Adipocyte (in vitro differentiated cells): ENCODE measurements at places on chromosomes 3 and 15.

DNA sequence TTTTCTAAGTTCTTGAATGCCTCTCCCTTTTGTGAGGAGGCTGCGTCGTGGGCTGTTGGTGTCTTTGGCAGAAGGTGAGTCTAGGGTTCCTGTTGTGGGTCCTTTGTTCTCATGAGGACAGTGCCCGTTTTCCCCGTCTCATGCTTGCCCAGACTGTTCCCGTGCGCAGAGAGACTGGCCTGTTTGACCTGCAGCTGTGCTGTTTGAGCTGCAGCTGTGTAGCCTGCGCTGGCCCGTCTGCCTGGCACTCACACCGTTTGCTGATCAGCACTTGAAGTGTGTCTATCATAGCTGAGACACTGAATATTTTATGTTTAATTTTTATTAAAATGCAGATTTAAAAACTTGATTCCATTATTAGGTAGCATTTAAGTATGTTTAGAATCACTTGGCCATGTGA lies 9.9 kb downstream of the GOLGA6L2 start:
- no peak for DNase-seq

GRCh38 chr3:103025880-103026279 lies 591.1 kb downstream of the ZPLD1 start:
- DNase-seq = no peak

- DNase-seq = no peak
Measured at GRCh38 chr3:126464494-126464893, 11.2 kb downstream of the ZXDC start.

GRCh38 chr15:73608941-73609340 lies 24.2 kb downstream of the NPTN start:
- DNase-seq = peak; percentile 69

DNA sequence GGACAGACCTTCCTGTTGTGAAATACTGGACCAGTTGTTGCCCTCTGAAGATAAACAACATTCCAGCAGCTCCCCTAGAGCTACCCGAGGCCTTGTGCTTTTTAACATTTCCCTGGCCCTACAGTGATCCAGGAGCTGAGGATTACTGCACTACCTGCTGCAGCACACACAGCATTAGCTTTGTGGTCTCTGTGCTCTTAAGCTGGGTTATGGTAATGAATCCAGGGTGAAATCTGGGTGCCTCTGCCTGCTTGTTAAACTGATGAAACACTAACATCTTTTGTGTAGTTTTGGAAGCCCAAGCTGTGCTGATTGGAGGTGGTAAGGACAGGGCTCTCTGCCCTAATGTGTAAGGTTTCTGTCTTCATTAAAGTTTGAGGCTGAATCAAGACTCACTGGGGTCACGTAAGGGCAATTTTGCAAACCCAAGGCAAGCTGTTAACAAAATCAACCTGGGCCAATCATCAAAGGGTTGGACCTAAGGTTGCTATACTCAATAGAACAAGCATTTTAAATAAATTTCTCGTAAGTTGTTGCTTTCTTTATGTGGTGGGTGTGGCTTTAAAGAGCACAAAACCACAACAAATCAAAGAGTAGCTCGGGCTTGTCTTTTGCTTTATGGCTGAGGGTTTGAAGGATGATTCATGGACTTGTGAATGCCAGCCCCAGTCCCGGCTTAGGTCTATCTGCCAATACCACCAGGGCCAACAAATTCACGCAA lies 183.9 kb downstream of the TPRG1 start:
- DNase-seq = peak; percentile 75

GRCh38 chr3:195809291-195809785 lies 2.4 kb downstream of the MUC4 start:
- no peak for DNase-seq

DNA sequence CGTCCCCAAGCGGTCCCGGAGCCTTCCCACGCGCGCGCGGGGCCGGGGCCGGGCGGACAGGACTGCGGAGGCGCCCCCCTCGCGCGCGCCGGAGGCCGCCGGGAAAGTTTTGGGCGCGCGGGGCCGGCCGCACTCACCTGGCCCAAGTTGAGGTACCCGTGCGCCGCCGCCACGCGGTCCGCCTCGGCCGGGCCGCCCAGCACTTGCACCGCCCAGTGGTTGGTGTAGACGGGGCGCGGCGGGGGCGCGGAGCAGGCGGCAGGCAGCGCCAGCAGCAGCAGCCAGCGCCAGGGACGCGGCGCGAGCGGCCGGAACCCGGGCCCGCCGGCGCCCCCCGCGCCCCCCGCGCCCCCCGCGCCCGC lies 289 bp downstream of the PCSK6 start:
- peak; percentile 9 for DNase-seq

DNA sequence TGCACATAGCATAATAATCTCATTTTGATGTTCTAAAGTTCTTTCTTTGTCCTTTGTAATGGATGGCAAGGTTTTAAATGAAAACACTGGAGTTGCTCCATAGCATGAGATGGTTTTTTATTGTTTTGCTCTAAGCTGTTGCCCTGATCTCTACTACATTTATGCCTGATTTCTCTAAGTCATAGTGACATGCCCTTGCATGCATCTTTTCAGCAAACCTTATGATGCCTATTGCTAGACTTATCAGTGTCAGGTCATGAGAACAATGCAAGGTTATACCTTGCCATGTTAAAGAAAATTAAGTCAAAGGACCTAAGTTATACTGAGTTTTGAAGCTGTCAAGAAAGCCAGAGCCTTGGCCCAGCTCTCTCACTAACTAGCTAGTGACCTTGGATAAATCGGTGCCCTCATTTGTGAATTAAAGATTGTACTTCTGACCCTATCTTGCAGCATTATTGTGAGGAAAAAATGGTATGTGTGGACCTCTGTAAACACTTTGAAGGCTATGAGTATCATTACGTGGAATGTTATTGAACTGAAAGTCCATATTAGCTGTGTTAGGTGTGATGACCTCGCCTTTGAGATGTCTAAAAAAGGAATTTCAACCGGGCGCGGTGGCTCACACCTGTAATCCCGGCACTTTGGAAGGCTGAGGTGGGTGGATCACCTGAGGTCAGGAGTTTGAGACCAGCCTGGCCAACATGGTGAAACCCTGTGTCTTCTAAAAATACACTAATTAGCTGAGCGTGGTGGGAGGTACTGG lies 256.4 kb upstream of the UBE2E1 start:
- DNase-seq = no peak

DNA sequence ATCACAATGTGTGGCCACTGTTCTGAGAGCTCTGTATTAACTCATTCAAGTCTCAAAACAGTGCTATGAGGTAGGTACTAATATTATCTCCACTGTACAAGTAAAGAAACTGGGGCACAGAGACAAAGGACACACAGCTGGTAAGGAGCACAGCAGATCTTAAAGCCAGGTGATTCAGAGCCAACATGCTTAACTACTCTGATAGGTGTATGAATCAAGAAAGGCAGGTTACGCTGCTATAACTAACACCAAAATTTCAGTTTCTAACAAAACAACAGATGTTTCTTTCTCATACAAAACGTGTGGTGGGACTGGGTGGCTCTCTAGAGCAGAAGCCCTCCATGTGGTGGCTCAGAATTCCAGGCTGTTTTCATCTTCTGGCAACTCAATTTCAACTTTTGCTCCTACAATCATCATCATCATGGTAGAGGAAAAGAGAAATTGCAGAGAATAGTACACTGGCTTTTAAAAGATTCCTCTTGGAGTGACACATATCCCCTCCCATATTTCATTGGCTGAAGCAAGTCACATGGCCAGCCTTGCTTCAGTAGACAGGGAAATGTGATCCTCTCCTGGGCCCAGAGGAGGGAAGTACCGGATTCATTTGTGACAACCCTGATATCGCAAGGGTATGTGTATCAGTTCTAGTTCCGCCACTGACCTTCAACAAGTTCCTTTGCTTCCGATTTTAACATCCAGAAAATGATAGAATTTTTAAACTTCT lies 126.2 kb upstream of the PTX3 start:
- no peak for DNase-seq

- no peak for DNase-seq
Measured at GRCh38 chr3:178159691-178160220, 376.5 kb upstream of the KCNMB2 start.

DNA sequence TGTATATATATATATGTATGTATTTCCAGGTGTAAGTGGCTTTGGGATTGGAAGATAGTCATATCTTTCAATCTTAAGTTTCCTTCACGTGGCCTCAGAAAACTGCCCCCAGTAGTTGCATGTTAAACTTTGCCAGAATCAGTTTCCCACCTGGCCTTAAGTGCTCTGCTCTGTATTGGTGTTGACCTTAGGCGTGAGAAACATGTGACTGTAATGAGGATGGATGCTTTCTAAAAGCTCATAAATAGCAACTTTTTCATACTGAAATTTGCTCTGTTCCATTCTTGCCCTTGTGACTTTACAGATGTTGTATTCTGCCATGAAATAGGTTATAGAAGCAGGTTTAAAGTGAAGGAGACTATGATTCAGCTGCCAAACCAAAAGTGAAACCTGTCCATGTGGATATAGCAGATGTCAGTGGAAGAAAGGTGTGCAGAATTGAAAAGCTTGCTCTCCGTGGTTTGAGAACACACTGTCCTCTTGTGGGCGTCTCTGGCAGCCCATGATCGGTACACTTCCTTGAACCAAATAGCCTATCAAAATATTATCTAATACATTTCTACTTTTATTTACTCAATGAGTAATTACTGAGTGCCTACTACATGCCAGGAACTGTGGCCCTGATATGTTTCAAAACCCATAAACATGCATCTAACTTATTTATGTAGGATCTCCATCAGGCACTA lies 15.8 kb downstream of the SCG5 start:
- DNase-seq = no peak

- DNase-seq = peak; percentile 63
Measured at GRCh38 chr15:82178061-82178460, 84.5 kb downstream of the EFL1 start.

- no peak for DNase-seq
Measured at GRCh38 chr15:45117308-45118130, 3.4 kb downstream of the DUOXA2 start.

- no peak for DNase-seq
Measured at GRCh38 chr15:74868059-74868458, 5.1 kb downstream of the SCAMP2 start.

GRCh38 chr3:88626456-88627120 lies 476.8 kb downstream of the C3orf38 start:
- no peak for DNase-seq

DNA sequence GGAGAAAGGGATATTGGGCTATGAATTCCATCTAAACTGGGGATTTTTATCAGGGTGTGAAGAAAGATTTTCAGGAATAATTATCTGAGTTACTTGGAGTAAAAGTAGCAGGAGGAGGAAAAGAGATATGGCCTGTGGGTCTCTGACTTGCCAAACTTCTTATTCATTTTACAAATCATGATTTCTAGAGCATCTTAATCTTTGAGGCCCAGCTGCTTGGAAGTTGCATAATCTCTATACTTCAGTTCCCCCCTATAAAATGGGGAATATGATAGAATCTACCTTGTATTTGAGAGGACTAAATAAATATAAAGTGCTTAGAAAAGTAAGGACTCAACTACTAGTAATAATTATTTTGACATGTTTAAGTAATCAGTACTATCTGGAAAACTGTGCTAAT lies 11.0 kb upstream of the GABPB1 start:
- no peak for DNase-seq

DNA sequence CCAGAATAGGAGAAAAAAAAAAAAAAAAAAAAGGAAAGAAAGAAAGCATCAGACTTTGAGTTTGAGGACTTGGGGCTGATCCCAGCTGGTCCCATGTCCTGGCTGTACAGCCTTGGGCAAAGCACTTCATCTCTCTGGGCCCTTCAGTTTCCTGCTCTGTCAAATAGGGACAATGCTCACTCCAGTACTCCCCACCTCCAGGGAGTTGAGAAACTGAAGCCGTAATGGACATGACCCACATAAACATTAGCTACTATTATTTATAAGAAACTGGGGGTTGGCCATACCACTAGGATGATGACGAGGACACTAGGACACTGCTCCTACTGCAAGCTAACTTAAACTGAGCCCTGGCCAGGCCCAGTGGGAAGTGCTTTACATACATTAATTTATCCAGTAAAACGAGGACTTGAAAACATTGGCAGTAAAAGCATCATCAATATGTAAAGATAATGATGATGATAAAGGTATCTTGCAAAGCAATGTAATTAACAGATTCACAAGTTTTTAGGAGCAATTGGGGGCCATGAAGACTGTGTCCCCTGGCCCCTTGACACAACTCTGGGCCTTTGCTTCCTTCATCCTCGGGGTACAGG lies 22.9 kb upstream of the SMAD6 start:
- no peak for DNase-seq

DNA sequence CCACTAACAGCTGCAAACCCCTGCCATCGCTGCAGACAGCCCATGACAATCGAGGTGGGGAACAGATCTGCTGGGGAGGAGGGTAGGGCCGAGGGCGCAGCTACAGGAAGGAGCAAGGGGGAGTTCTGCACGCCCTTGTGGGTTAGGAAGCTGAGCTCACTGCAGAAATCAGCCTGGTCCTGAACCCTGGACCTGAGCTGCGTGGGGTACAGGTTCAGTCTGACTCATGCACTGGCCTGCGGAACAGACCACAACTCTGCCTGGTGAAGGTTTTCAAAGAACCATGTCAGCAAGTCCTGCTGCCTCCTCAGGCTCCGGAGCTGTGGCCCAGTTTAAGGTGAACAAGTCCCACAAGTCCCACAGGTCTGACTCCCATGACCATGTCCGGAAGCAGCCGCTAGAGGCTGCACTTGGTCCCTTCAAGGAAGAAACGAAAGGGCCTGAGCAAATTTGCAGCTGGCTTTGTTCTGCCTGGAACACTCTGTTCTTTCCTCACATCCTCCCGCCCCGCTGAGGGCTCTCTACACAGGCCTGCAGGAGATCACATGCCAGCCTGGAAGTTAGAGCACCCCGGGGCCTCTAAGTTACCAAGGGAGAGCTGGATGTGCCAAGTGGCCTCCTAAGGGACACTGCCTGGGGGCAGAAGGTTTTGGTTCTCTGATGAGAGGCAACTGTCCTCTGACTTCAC lies 49.4 kb upstream of the AKAP13 start:
- DNase-seq = peak; percentile 98

DNA sequence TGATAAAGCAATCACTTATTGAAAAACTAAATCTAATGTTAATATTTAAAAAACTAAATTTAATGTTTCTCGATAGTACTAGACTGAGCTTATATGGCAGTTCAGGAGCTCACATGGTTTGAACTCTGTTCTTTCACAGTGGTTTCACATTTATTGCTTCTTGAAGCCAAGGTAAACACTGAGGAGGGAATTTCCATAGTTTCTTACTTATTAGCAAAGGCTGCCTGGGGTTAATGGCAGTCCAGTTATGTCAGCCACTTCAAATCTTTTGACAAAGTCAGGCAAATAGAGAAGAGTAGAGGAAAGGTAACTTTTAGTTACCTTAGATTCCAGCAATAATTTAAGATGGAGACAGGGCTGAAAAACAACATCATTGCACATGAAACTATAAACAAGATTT lies 831.5 kb downstream of the ROBO2 start:
- DNase-seq = no peak

GRCh38 chr3:23162934-23163333 lies 40.2 kb upstream of the UBE2E2 start:
- DNase-seq = no peak

- no peak for DNase-seq
Measured at GRCh38 chr3:107092121-107092520, 285.1 kb upstream of the CCDC54 start.

DNA sequence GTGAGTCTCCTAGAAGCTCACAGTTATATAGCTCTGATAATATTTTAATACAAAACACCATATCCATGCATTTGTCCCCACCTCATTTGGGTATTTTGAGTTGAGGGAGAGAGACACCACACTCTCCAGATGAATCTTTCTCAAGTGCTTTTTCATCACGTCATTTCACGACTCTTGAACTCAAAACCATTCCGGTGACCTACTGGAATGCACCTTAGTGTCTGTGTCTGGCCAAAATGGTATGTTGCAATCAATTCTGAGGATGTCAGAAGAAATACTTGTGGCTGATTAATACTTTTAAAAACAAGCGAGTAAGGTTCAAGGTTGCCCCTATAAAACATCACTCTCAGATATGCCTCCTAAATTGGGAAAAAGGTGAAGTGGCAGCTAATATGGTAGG lies 352.6 kb upstream of the ICE2 start:
- DNase-seq = no peak
